ENCODE measurements at places on chromosomes 1 and 21. TPM values are rescaled to one million over a fixed set of nuclear protein-coding genes. Genes with fewer than 3 reads are reported as not detected.
A peak's percentile ranks its signal among the peaks of the same experiment; 100 is the strongest.

DNA sequence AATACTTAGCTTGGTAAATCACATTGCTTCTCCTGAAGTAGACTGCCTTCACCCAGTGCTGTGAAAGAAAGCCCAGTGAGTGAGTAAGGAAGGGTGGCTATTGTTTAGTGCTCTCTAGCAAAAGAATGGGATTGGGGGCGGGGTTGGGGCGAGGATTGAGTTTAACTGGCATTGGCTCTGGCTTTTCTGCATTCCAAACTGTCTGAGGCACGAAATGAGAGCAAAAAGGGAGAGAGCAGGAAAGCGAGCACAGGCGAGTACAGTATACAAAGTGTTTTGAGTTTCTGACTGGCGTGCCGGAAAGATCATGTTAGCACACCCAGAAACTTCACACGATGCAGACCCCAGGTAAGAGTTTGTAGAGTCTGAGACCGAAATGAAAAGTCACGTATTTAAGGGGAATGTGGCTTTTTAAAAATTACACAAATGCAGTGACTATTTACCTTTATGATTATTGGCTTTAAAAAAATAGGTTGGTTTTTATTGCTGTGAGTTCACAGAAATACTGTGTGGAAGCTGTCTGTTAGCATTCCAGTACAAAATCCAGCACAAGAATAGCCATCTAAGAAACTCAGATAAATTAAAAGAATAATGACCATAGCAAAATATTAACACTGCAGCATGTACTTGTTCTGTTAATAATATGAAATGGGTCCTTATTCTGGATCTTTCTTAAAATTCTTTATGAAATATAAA lies 155.4 kb downstream of the CLEC20A start:
- no peaks in the 10 kb centered on the region for H3K27me3 ChIP-seq
- no peaks in the 10 kb centered on the region for H3K4me1 ChIP-seq
- H3K36me3 ChIP-seq, result no peaks in the 10 kb centered on the region
- no peak overlapping the region for H3K27ac ChIP-seq
- H3K4me3 ChIP-seq, result no peak overlapping the region

- DNase-seq, result no peak
- no peaks in the 10 kb centered on the region for H3K27me3 ChIP-seq
- no peak overlapping the region for H3K4me3 ChIP-seq
- H3K4me1 ChIP-seq, result no peaks in the 10 kb centered on the region
- no peak overlapping the region for H3K27ac ChIP-seq
Observed at GRCh38 chr1:55640708-55641473, 425.7 kb upstream of the USP24 start.

DNA sequence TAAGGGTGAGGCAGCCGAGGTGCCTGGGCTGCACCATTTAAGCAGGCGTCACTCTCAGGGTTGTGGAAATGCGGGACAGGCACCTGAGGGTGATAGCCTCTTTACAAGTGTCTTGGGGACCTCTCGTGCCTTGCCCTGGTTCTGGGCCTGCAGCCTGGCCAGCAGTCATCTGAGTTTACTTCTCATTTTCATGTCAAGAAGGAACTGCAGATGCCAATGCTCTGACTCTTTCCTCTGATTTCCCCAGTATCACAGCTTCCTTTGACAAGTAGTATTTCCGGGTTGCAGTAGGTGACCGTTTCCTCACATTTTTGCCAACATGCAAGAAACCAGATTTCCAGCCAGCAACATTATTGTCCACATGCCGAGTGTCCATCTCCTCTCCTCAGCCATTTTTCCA lies 286.9 kb downstream of the DISC1 start:
- no peak overlapping the region for H3K4me3 ChIP-seq
- no peak for DNase-seq
- peaks cover 3% of the 10 kb centered on the region for H3K36me3 ChIP-seq
- no peak overlapping the region for H3K27ac ChIP-seq
- peaks cover 25% of the 10 kb centered on the region for H3K4me1 ChIP-seq

- peak overlapping the region; percentile 83 for H3K4me3 ChIP-seq
- no peaks in the 10 kb centered on the region for H3K27me3 ChIP-seq
- peak overlapping the region; percentile 81 for H3K27ac ChIP-seq
- H3K36me3 ChIP-seq, result peaks cover 15% of the 10 kb centered on the region
- peaks cover 23% of the 10 kb centered on the region for H3K4me1 ChIP-seq
- peak; percentile 65 for DNase-seq
Observed at GRCh38 chr1:15684468-15685291, 560 bp downstream of the PLEKHM2 start.

GRCh38 chr21:34691390-34692032 lies 22.7 kb downstream of the CLIC6 start:
- peaks cover 23% of the 10 kb centered on the region for H3K27me3 ChIP-seq
- no peak for DNase-seq
- peaks cover 2% of the 10 kb centered on the region for H3K36me3 ChIP-seq

- no peak overlapping the region for H3K4me3 ChIP-seq
- H3K36me3 ChIP-seq, result no peaks in the 10 kb centered on the region
- no peaks in the 10 kb centered on the region for H3K27me3 ChIP-seq
- no peak for DNase-seq
- H3K27ac ChIP-seq, result no peak overlapping the region
- peaks cover 1% of the 10 kb centered on the region for H3K4me1 ChIP-seq
Observed at GRCh38 chr1:22643928-22644327, 495 bp downstream of the C1QC start.

DNA sequence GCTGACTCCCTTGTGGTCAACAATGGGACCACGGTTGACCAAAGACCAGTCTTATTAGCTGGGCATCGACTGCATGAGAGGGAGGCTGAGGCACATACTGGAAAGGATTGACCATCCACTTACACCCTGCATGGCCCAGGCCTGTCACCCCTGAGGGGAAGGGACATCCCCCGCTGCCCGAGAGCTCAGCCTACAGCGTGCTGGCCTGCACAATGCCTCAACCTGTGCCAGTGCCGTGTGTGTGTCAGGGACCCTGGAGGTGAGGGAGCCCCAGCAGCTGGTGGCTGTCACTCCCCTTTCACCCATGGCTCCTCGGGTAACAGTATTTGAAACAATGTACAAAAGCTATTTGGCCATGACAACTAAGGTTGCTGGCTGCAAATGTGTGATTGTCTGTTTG lies 67.3 kb downstream of the SLC35F3 start:
- H3K36me3 ChIP-seq, result no peaks in the 10 kb centered on the region
- DNase-seq, result no peak
- H3K4me3 ChIP-seq, result no peak overlapping the region

- DNase-seq, result no peak
- H3K27ac ChIP-seq, result no peak overlapping the region
- H3K36me3 ChIP-seq, result peaks cover 22% of the 10 kb centered on the region
- H3K4me3 ChIP-seq, result no peak overlapping the region
- H3K27me3 ChIP-seq, result no peaks in the 10 kb centered on the region
Observed at GRCh38 chr1:59315529-59316463, 18.9 kb downstream of the FGGY start.

DNA sequence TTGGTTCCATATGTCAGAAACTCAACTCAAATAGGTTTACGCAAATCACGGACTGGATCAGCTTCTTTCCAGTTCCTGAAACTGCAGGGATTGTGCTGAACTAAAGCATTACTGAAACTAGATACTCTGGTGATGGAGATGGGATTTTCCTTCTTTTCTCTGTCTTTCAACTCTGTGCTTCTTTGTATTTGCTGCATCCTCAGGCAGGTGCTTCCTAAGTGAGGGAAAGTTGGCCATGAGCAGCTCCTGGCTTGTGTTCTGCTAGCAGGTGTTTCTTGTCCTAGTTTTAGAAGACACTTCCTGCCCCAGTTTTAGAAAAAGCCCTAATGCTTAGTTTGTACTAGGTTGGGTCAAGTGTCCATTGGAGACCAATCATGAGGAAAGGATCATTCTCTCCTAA lies 86.7 kb upstream of the USP24 start:
- H3K4me3 ChIP-seq, result no peak overlapping the region
- H3K27me3 ChIP-seq, result peaks cover 19% of the 10 kb centered on the region
- H3K27ac ChIP-seq, result no peak overlapping the region
- no peaks in the 10 kb centered on the region for H3K36me3 ChIP-seq

DNA sequence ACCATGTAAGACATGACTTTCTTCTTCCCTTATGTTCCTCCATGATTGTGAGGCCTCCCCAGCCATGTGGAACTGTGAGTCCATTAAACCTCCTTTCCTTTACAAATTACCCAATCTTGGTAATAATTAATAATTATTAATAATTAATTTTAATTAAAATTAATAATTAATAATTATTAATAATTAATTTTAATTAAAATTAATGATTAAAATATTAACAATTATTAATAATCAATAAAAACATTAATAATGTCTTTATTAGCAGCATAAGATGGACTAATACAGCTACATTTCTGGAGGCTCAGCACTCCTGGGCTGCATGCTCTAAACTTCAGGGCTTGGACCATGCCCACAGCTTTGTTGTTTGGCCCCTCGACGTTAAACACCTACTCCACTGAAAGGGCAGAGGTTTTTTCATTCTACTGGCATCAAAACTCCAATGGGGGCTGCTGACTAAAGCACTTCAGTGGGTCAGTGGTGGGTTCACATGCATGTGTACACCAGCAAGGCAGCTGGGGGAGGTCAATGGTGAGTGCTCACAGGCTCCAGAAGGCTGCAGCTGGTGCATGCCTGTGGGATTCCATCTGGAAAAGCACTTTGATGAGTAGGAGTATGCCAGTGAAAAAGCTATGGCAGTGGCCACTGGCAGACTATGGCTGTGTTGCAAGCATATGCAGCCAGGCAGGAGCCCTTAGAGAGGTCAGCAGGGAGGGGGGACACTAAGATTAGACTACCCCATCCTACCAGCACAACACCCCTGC lies 561.3 kb downstream of the NCAM2 start:
- H3K36me3 ChIP-seq, result no peaks in the 10 kb centered on the region
- DNase-seq, result no peak
- H3K27ac ChIP-seq, result no peak overlapping the region
- no peaks in the 10 kb centered on the region for H3K27me3 ChIP-seq
- H3K4me3 ChIP-seq, result no peak overlapping the region

- H3K4me1 ChIP-seq, result peaks cover 1% of the 10 kb centered on the region
- no peak for DNase-seq
- peaks cover 47% of the 10 kb centered on the region for H3K27me3 ChIP-seq
- H3K27ac ChIP-seq, result no peak overlapping the region
- H3K4me3 ChIP-seq, result no peak overlapping the region
Observed at GRCh38 chr1:20370698-20371097, 80.0 kb downstream of the VWA5B1 start.

DNA sequence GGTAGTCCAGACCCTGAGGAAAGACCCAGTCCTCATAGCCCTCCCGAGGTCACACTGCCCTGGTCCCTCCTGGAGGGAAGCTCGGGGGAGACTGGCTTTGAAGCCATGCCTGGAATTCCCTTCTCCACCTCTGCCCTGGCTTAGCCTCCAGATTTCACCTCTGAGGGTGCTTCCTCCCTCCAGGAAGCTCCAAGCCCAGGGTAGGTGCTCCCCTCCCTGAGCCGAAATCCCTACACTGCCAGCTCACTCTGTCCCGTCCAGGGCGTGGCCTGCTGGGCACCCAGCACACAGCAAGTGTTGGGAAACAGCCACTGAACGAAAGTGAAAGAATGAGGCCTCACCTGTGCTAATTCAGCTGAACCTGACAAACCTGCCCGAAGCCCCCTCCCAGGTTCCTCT lies 6.0 kb upstream of the TNFRSF25 start:
- H3K27me3 ChIP-seq, result no peaks in the 10 kb centered on the region
- peaks cover 3% of the 10 kb centered on the region for H3K4me1 ChIP-seq
- DNase-seq, result no peak
- no peak overlapping the region for H3K27ac ChIP-seq
- no peaks in the 10 kb centered on the region for H3K36me3 ChIP-seq
- no peak overlapping the region for H3K4me3 ChIP-seq

- peaks cover 4% of the 10 kb centered on the region for H3K27me3 ChIP-seq
- H3K36me3 ChIP-seq, result no peaks in the 10 kb centered on the region
- DNase-seq, result no peak
- peak overlapping the region; percentile 68 for H3K4me3 ChIP-seq
- H3K4me1 ChIP-seq, result peaks cover 62% of the 10 kb centered on the region
Observed at GRCh38 chr1:26389604-26390247, 17.2 kb upstream of the ZNF683 start.

DNA sequence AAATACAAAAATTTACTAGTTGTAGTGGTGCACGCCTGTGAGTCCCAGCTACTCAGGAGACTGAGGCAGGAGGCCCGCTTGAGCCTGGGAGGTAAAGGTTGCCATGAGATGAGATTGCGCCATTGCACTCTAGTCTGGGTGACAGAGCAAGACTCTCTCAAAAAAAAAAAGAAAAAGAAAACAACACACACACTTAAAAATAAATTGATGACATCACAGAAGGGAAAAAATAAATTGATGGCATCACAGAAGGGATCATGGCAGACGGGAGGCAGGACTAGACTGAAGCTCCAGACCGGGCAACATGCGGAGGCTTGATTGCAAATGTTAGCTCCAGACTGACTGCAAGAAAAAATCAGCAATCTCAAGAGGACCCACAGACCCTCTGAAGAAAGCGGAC lies 43.3 kb downstream of the KLHL20 start:
- no peaks in the 10 kb centered on the region for H3K27me3 ChIP-seq
- no peak overlapping the region for H3K4me3 ChIP-seq
- peaks cover 73% of the 10 kb centered on the region for H3K36me3 ChIP-seq
- H3K27ac ChIP-seq, result no peak overlapping the region

GRCh38 chr21:38773099-38774061 lies 32.3 kb upstream of the ETS2 start:
- H3K27me3 ChIP-seq, result no peaks in the 10 kb centered on the region
- DNase-seq, result no peak
- peaks cover 4% of the 10 kb centered on the region for H3K36me3 ChIP-seq
- H3K4me1 ChIP-seq, result peaks cover 29% of the 10 kb centered on the region

DNA sequence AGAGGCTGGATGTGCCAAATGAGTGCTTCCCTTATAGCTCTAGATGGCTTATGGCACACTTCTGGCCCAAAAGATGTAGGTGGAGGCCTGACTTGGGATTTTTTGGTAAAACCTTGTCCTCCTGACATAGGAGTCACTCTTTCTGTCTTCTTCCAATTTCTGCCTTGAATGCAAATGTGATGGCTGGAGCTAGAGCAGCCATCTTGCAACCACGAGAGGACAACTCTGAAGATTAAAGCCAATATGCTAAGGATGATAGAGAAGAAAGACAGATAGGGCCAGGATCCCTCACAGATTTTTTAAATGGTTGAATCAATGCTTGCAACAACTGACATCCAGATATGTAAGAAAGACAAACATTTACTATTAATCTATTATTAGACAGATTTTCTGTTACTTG lies 8.5 kb upstream of the GPR137B start:
- H3K4me3 ChIP-seq, result no peak overlapping the region
- no peak for DNase-seq
- peaks cover 50% of the 10 kb centered on the region for H3K27me3 ChIP-seq
- H3K36me3 ChIP-seq, result no peaks in the 10 kb centered on the region
- H3K4me1 ChIP-seq, result no peaks in the 10 kb centered on the region
- no peak overlapping the region for H3K27ac ChIP-seq

GRCh38 chr1:18994381-18994780 lies 37.9 kb upstream of the IFFO2 start:
- H3K36me3 ChIP-seq, result no peaks in the 10 kb centered on the region
- H3K27me3 ChIP-seq, result peaks cover 24% of the 10 kb centered on the region
- no peak for DNase-seq
- H3K4me1 ChIP-seq, result peaks cover 3% of the 10 kb centered on the region
- no peak overlapping the region for H3K4me3 ChIP-seq

Gene LORICRIN
- total RNA-seq, result not detected

Gene GSTM5
- total RNA-seq, result not detected

Gene BSDC1
- total RNA-seq, result 63.2 TPM

Gene FMO4
- total RNA-seq, result 2.6 TPM

Gene RYR2
- total RNA-seq, result not detected

Gene LEPR
- 1.9 TPM for total RNA-seq

Gene CCDC18
- 29.2 TPM for total RNA-seq

Gene RCC2
- total RNA-seq, result 106 TPM

Gene BARHL2
- not detected for total RNA-seq

Gene CR2
- total RNA-seq, result 2.9 TPM

Gene TNFRSF9
- total RNA-seq, result 3.2 TPM

Gene SPATA6
- total RNA-seq, result 1.9 TPM

Gene MX1
- 609 TPM for total RNA-seq

Gene CLCNKB
- not detected for total RNA-seq

All from activated naive CD8-positive, alpha-beta T cell treated with anti-CD3 and anti-CD28 coated beads, Interleukin-2, amount 10 ng/mL, durations not matched to agents 7 days and 5 days (primary cell).